Stimulated activated CD4-positive, alpha-beta T cell treated with anti-CD3 and anti-CD28 coated beads, TNF-alpha, amount 100 ng/mL, for 24 hours (primary cell): ENCODE measurements at places on chromosomes 11 and 22.

DNA sequence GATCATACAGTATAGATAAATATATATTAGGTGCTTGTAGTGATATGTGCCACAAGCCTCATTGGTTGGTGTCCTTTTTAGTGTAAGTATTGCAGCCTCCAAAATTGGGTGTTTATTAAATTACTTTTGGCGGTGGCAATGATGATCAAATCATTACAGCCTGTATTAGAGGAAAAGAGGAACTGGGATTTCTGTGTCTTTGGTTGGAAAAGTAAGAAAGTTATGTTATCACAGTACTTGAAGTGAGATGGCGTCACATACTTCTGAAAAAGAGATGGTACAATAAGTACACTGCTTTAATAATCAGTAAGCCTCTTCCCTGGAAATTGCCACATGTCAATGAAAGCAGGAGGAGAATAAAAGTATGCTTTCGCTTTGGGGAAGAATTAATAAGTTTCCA lies 523 bp upstream of the MPZL3 start:
- no peak for DNase-seq

DNA sequence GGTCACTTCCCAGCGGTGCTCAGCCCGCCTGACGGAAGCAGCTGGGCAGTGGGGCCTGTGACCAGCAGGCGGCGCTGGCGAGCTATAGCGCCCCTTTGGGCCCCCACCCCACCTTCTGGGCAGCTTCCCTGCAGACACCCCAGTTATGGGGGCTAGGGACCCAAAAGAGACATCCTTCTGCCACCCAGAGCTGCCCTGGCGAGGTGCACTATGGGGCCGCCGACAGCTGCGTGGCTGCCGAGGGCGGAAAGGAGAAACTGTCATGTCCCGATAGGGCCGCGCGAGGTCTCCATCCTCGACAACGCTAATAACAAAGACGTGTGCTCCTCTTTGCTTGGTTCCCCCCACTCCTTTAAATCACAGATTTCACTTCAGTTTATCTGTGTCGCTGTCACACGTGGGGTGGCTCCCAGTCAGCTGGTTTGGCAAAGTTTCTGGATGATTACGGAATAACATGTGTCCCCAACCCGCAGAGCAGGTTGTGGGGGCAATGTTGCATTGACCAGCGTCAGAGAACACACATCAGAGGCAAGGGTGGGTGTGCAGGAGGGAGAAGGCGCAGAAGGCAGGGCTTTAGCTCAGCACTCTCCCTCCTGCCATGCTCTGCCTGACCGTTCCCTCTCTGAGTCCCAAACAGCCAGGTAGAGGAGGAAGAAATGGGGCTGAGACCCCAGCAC lies 673 bp upstream of the MYO7A start:
- peak; percentile 5 for DNase-seq

DNA sequence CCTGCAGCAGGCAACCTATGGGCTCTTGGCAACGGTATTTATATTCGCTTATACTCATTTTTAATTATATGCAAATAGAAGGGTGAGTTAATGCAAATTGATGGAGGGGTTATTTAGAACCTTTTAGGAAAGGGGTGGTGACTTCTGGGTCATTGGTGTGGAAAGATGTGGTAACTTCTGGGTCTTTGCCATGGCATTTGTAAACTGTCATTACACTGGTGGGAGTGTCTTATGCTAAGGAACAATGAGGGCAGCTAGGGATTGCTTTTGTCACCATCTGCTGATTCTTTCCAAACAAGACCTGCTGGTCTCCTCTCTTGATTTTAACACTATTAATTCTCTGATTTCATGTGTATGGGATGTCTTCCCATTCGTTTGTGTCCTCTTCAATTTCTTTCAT lies 11.7 kb upstream of the KAT5 start:
- DNase-seq: no peak

GRCh38 chr11:48161951-48162884 lies 54.4 kb upstream of the OR4B1 start:
- DNase-seq: no peak

DNA sequence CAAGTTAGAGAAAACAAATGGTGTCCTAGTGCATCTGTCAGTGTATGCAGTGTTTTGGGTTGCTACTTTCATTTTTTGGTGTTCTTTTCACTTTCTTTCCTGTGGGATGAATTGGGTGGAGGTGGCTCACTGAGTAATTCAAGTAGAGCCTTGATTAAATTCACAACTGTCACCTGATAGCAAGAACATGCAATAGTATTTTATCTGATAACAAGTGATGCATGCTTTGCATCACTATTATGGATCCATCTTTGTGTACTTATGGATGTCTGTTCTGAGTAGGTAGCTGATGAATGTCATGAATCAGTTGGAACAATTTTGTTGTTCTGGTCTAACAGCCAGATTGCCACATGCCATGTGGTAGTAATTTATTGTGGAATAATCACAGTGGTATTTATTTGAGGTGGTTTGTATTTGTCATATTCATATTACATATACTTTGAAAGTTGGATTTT lies 87.5 kb downstream of the DDX10 start:
- no peak for DNase-seq

DNA sequence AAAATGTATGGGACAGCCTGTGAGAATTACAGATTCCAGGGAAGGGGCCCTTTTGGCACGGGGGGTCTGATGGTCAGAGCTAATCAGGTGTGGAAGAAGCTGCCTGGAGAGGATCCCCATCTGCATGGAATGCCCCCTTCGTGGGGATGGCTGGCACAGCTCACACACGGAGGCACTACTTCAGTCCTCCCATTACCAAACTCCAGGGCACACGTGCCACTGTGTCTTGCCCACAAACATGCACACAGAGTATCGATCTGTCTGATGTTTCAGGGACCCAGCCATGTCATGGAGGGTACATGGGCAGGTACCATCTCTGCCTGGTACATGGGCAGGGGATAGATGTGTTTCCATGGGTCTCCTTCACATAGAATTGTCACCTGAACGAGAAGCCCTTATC lies 14.7 kb downstream of the KCNQ1OT1 start:
- DNase-seq: no peak

- no peak for DNase-seq
Observed at GRCh38 chr11:78860720-78861422, 286.2 kb upstream of the NARS2 start.

GRCh38 chr11:72072348-72072747 lies 8.0 kb downstream of the NUMA1 start:
- no peak for DNase-seq

DNA sequence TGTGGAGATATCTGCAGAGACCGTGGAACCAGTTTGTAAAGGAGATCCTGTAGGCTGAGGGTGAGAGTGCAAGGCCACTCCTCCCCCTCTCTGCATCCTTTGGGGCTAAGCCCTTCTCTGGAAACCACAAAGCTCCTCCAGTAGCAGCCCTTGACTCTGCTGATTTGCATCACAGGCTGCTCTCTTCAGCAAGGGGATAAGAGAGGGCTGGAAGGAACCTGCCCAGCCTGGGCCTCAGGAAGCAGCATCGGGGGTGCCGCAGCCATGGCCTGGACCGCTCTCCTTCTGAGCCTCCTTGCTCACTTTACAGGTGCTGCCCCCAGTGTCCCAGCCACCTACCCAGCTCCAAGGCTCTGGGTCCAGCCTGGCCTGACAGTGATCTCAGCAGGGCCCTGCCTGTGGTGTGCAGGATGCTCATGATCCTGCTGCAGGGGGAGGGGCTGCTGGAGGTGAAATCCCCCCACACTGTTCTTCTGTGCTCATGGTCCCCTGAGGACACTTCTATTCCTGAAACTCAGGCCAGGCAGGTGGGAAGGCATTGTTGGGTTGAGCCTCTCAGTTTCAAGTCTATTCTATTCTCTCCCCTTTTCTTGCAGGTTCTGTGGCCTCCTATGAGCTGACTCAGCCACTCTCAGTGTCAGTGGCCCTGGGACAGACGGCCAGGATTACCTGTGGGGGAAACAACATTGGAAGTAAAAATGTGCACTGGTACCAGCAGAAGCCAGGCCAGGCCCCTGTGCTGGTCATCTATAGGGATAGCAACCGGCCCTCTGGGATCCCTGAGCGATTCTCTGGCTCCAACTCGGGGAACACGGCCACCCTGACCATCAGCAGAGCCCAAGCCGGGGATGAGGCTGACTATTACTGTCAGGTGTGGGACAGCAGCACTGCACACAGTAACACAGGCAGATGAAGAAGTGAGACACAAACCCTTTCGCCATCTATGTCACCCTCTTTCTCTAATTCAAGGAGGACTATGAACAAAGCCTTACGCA lies 68.5 kb upstream of the IGLL5 start:
- no peak for DNase-seq

- DNase-seq: no peak
Observed at GRCh38 chr11:113295993-113296392, 18.4 kb upstream of the TTC12 start.

- DNase-seq: no peak
Observed at GRCh38 chr22:48588151-48588877, 1239.4 kb downstream of the BRD1 start.

- DNase-seq: no peak
Observed at GRCh38 chr22:22977479-22978200, 90.0 kb downstream of the IGLL5 start.

DNA sequence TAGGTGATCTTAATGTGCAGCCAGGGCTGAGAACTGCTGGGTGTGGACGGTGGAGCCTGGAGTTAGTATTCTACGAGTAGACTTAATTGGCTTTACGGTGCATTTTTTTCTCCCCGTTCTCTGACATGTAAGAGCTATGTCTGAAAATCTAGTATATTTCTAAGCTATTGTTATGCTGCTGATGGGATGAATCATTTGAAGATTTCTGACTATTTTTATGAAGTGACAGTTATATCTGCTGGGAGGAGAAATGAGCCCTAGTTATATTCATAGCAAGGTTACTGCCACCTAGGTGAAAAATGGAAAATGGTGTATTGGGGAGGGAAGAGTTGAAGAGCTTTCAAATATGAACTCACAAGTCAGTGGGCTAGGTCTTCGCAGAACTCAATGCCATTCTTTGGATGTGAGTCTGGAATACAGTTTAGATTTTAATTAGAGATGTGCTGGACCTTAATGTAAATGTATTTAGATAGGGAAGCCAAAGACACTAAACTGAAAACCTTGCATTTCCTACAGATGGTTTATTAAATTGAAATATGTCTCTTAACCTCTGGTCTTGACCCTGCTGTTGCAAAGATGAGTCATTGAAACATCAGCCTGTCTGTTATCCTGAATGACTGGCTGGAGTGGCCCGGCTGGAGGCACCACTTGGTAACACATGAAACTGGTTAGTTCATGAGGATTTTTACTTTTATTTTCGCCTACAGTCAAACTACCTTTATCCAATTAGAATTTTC lies 293.7 kb downstream of the DDX10 start:
- DNase-seq: no peak

DNA sequence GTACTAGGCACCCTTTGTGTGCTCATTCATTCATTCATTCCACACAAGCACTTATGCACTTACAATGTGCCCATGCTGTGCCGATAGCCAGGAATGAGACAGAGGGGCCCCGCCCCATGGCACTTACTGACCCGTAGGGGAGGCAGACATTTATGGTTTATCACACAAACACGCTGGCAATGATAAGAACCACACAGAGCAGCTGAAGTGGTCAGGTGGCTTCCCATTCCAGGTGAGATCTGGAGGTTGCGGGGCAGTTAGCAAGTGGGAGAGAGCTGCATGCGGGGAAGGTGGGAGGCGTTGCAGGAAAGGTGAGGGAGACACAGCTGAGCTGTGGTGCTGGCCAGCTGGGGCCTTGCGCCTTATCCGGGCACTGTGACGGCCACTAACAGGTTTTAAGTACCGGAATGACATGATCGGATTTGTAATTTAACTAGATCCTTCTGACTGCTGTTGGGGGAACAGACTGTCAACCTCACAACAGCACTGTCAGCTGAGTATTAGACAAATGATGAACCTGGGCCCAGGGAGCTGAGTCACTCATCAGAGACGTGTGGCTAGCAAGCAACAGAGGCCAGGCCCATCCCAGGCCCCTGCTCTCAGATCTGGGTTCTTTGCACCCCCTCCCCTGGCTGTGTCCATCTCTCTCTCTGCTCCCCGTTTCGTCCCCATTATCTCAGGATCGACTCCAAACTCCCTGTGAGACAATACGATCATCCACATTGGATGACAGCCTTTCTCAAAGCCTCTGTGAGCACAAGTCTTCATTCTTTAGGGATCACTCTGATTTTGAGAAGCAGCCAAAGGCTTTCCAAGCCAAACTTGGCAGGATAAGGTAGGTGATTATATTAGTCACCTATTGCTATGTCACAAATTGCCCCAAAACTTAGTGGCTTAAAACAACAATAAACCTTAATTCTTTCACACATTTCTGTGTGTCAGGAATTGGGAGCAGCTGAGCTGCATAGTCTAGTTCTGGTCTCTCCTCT lies 28.4 kb downstream of the RASD2 start:
- DNase-seq: no peak

- DNase-seq: no peak
Observed at GRCh38 chr11:59601788-59602187, 13.8 kb downstream of the OSBP start.

DNA sequence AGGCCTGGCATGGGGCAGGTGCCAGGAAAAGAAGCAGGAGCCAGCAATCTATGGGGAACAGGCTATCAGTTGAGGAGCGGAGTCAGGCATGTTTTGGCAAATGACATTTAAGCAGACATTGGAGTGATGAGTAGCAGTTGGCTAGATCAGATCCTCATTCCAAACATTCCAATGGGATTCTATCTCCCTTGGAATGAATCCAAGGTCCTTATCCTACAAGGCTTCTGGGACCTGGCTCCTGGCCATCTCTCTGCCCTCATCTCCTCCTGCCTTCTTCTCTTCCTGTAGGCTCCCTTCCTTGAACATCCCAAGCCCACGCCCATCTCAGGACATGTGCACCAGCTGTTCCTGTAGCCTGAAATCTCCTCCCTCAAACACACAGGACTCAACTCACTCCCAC lies 1074.5 kb downstream of the TBC1D22A start:
- no peak for DNase-seq

DNA sequence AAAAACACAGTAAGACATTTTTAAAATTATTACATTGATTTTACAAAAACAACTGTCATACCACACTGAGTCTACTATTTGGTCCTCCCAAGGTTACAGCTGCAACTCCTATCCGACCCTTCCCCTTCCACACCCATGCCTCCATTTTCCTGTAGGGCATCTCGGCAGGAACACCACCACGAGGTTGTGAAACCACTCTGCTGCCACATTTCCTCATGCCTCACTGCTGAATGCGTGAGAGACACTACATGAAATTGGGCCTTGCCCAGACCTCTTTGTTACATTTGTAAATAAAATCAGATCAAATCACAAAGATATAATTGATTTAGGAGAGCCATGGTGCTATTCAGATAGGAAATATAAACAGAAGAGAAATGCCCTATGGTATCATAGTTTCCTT lies 2.0 kb downstream of the ARHGAP32 start:
- DNase-seq: no peak

DNA sequence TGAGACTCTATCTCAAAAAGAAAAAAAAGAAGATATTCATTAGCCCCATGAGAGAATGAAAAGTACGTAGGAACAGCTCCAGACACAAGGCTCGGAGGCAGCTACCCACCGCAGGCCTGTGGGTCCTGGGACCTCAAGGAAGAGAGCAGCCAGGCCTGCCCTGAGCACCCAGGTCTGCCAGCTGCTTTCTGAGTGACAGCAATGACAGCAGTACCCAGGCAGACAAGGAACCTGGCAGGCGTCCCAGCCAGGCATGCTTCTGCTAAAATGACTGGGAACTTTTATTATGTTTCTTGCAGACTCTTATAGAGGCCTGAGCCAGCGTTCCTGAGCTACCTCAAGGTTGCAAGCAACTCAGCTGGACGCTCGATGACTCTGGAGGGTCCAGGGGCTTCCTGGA lies 31.6 kb downstream of the CPT1A start:
- DNase-seq: no peak
